AG08396 (cell line): ENCODE measurements at places on chromosomes 2 and 18.

DNA sequence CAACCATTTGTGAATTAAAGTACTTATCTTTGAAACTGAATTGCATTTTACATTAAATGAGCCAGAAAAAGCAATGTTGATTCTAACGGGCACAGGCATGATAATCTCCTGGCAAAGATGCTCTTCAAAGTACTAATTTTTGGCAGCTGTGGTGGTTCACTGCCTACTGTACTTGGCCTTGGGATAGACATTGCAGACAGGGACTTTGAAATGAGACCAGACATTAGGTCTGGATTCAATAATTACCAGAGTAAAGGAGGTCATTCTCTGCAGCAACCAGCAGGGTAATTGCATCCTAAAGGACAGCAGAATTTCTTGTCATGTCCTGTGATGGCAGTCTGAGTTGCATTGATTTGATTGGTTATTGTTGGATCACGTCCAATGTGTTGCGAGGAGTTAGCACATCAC lies 986.5 kb downstream of the TDRD15 start:
- no peak for DNase-seq

DNA sequence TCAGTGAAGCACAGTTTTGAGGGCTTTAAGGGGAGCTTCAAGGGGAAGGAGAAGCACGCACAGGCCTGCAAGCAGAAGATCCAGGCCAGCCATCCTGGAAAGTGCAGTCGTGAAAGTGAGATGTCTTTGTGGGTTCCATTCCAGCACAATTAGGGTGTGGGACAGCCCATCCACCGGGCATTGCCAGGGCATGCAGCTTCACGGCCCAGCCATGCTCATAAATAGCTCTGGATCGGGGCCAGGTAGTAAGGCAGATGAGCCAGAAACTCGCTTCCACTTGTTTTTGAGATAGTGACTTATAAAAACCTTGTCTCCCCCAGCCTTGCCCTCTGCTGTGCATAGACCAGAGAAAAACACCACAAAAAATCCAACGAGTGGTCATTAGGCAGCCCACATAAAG lies 21.0 kb downstream of the KDSR start:
- no peak for DNase-seq

GRCh38 chr2:6452702-6453481 lies 412.8 kb downstream of the CMPK2 start:
- DNase-seq: no peak

DNA sequence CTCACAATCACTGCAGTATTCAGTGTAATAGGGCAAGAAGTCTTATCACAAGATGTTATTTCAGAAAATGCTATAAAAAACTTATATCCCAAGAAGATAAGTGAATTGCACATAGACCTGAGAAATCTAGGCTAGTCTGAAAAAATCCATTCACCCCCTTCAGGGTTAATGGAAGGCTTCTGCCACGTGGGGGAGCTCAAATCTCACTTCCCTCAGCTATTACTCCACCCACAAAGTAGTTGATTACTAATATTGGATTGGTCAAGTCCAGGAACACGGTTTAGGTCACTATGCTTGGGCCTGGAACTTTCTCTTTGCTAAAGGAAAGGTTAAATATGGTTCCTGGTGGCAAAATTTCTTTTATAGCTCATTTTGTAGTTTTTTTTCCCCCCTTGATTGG lies 51.2 kb upstream of the ADAM23 start:
- peak; percentile 74 for DNase-seq

GRCh38 chr18:5180254-5180653 lies 16.8 kb downstream of the AKAIN1 start:
- DNase-seq: no peak

DNA sequence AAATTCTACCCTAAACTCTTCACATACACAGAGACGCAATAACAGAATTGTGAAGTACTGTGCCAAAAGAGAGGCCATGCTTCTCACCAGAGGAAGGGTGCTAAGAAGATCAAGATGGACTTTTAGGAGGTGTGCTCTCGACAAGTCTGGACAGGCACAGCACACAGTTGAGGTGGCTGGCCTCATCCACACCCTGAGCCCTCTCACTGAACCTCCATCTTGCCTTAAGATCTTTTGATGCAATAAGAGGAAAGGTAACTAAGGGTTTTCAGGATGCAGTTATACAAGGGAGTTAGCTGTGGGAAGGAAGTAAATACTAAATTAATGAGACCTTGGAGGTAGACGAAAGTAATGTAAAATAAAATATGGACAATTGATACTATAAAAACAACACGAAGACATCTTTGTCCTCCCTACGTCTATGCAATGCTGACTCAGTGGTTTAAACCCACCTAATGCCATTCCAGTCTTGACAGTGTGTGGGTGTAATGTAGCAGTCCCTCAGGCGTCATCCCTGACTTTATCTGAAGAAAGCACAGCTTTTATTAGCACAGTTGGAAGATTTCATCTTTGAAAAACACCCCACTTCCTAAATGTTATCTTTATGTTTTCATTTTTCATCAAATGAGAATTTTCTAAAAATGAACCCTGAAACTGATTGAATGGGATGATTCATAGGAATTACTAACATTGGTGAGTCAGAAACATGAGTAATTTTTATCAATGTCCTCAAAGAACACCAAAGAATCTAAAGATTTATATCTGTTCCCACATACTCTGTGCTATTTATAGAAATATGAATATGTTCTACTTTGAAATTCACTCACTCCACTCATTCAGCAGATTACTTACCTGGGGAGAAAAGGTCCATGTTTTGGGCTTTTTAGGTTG lies 34.0 kb upstream of the MALL start:
- peak; percentile 7 for DNase-seq

DNA sequence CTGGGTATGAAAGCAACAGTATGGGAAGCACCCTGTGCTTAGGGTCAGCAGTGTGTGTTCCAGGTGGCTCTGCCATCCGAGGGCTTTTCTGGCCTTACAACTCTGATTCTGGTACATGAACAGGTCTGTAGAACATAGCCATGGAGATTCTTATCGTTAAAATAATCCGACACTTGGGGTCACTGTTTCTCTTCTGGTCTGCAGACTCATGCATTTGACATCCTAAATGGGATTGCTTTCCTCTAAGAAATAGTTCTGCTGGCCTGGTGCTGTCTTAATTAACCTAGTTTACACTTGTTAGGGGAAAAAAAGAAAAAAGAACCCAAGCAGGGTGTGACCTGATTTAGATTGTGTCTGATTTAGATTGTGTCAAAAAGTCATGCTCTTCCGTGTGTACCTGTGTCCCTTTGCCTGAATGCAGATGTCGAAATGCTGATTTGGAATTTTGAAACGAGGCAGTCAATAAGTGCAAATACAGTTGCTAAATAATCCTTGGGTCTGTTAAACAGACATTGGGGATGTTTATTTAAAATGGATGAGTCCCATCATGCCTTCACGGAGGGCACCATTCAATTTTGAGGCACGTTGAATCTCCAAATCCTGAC lies 59.6 kb downstream of the TRPM8 start:
- peak; percentile 51 for DNase-seq

- DNase-seq: no peak
Measured at GRCh38 chr2:192067631-192068030, 127.1 kb downstream of the TMEFF2 start.

DNA sequence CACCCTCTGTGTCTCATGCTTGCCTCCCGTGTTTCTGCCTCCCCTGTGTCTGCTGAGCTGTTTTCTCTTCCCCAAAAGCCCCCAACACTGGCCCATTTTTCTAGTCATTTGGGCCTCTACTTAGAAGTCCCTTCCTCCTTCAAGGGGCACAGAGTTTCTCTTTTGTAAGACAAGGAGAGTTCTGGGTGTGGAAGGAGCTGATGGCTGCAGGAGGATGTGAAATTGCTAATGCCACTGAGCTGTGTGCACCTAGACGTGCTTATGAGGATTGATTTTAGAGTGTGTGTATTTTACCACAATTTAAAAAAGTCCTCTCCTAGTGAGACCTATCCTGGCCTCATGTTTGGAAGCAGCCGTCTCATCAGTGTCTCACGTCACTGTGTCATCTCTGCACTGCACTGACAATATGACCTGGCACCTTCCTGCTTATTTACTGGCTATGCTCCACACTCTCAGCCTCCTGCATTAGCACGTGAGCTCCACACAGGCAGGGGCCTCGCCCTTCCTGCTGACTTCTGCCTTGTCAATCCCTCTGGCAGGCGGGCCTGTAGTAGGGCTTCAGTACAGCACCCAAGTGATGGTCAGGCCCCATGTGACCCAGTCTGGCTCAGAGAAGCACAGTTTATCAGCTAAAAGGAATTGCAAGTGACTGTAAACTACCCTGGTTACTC lies 8.0 kb upstream of the MBP start:
- DNase-seq: no peak

DNA sequence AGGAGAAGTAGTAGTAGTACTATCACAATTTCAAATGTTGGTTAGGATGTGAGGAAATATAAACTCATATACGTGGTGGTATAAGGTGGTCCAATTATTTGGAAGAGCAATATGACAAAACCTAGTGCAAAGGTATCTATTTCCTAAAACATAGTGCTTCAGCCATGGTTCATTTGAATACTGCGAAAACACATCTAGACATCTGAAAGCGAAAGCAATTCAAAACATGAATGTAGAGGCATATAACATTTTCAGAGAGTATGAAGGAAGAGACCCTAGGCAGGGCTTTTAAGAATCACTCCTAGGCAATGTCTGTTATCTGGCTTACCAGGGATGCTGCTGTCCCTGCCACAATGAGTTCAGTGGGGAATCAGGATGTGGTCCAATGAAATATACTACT lies 1085.8 kb downstream of the TDRD15 start:
- DNase-seq: no peak

DNA sequence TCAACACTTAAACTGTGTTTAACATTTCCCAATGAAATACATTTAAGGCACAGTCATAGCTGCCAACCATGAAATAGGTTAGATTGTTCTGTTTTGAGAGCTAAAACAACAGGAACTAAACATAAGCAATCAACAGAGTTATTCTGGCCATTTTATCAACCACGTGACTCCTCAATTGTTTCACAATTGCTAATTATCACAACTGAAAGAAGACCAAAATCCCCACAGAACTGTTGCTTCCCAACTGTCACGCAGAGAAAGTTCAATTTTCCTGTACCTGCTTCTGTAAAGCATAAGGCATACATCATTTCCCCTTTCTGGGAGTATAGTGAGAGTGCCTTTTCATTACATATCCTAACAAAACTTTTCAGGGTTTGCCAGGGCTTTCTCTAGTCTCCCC lies 248.6 kb downstream of the EPHA4 start:
- DNase-seq: no peak

- no peak for DNase-seq
Measured at GRCh38 chr2:158178646-158179045, 77.0 kb downstream of the UPP2 start.
